CD4-positive, alpha-beta T cell treated with Interleukin-4 for 1 hour (primary cell): ENCODE measurements at places on chromosomes 13 and 19.
A peak's percentile ranks its signal among the peaks of the same experiment; 100 is the strongest.

DNA sequence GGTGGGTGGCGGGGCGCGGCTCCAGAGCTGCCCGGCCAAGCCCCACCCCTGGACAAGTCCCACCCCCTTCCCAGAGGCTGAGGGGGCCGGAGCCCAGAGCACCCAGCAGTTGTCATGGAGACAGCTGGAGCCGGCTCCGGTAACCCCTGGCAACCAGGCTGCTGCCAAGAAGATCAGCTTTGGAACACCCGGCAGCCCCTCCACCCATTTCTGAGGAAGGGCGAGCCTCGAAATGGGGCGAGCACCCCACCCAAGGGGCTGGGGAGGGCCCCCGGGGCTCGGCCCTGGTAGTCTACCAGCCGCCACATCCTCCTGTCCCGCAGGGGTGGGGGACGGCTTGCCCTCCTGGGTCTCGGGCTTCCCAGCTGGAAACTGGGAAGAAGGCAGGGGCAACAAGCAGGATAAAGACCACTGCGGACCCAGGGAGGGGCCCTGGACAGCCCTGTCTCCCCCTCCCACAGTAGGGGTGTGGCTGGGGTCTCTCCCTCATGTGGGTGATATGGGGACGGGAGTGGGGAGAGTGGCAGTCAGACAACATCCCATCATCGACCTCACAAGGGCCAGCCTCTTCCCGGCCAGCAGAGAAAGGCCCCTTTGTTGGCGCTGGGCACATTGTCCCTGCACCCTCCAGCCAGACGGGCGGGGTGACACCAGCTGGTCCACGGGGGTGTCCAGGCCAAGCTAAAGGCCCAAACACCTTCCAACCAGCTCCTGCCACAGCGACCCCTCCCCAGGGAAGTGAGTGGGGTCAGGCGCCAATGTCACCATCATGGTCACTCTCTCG is 1.5 kb downstream of the CERS1 start:
- no peak for DNase-seq

- DNase-seq = no peak
Measured at GRCh38 chr13:51000061-51000460, 90.5 kb downstream of the RNASEH2B start.

- DNase-seq = no peak
Measured at GRCh38 chr13:45615501-45616101, at the start of gene ERICH6B. Gene ERICH6B (minus strand): TSS chr13:45615739. CDS start chr13:45597005, 18,734 bp downstream.

GRCh38 chr19:21047716-21048115 is 27.3 kb downstream of the ZNF430 start:
- DNase-seq = no peak

DNA sequence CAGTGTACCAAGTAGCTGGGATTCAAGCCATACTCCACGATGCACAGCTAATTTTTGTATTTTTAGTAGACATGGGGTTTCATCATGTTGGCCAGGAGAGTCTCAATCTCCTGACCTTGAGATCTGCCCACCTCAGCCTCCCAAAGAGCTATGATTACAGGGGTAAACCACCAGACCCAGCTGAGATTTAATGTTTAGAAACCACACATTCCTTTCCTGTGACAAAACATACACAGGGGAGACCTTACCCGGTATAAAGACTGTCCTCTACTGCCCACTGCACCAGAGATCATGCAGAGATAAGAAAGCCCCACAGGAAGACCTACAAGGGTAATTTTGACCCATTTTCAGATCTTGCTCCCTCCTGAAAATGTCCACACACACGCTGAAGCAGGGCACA is 22.8 kb upstream of the ZNF83 start:
- DNase-seq = no peak

- DNase-seq = no peak
Measured at GRCh38 chr19:13006431-13007281, 11.4 kb downstream of the NFIX start.

DNA sequence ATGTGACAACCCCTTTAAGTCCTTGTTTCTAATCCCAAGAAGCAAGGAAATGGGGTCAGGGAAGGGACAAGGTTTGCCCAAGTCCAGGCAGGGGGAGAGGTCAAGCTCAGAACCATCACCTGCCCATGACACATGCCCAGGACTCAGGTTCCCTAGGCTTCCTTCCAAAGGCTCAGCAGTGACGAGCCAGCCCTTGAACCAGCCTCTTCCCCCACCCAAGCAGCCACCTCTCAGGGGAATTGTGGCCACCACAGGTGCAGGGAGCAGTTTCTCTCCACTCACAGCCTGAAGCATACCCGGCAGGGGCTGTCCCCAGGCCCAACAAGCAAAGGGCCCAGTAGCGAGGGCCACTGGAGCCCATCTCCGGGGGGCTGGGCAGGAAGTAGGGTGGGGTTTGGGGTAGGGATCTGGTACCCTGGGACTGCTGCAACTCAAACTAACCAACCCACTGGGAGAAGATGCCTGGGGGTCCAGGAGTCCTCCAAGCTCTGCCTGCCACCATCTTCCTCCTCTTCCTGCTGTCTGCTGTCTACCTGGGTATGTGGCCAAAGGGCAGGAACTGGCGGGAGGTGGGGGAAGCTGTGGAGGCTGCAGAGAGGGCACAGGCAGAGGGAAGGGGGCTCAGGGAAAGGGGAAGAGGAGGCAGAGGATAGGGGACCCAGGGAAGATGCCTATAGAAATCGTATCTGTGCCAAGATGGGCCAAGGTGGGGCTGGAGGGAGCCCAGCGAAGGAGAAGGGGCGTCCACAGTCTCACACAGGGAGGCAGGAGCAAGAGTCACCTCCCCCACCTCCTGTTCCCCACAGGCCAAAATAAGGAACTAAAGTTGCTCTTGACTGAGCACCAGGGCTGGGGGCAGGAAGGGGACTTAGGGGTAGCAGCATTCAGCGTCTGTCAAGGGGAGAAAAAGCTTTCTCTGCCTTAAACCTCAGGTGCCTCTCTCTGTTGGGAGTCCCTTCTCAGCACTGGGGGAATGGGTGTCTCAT is at the start of gene CD79A:
TSS of gene CD79A (plus strand) at position 433 of the 986 bp plus-strand sequence. CDS start at position 459, 26 bp downstream.
- peak; percentile 91 for DNase-seq

- no peak for DNase-seq
Measured at GRCh38 chr19:47003611-47004465, 15.8 kb upstream of the NPAS1 start.

DNA sequence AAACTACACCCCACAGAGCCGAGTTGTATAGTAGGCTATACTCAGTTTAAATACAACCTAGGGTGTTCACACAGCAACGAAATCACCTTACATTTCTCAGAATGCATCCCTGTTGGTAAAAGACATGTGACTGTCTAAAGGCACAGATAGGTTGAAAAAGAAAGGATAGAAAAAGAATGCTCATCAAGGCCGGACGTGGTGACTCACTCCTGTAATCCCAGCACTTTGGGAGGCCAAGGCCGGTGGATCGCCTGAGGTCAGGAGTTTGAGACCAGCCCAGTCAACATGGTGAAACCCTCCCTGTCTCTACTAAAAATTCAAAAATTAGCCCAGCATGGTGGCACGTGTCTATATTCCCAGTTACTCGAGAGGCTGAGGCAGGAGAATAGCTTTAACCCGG is 3.8 kb upstream of the IL17D start:
- DNase-seq = no peak

DNA sequence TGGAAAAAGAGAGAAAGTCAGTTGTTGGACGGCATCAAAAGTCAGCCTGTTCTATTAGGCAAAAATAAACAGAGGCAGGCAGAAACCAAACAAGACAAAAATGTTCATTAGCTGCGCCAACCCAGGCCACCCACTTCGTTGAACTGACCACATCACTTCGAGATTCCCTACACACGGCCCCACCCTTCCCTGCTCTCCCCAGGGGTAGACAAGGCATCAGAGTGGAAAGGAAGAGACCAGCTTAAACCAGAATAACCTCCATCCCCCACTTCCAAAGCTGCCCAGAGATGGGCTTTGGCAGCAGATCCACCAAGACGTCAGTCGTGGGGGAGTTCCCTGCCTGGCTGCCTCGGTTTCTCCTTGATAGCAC is 204.6 kb upstream of the TSHZ3 start:
- no peak for DNase-seq

DNA sequence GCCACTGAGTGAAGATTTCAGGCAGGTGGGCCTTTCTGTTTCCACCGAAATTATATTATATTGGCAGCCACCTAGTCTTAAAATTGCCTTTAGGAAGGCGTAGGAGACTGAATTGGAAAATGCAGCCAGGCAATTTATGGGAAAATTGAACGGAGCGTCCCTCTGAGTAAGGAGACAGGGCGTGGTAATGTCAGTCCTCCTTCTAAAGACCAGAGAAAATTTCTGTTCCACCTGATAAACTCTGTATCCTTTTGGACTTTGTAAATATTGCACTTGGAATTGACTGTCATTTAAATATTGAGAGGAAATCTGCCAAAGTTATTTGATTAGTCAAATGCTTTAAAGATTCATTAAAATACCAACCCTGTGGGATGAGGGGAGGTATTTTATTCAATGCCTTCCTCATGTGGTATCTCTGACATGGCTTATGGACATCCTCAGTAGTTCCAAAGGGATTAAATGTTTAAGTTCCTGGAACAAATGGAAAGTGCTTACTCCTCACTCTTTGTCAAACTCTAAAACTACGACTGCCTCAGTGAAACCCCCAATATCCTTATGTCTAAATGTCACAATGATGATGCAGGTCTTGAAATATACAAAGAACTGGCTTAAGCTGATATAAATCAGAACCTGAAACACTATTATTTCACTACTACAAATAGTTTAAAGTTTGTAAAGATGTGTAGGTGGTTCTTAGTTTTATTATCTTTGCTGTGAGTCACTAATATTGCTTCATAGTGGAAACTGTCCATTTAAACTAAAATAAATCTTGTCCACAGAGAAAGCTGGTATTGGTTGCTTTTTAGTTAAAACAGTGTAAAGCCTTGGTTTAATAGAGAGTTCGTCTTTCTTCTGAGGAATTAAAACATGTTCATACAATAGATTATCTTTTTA is 203.2 kb downstream of the FGF14 start:
- DNase-seq = no peak
